Psoas muscle (tissue), 8 donors: ENCODE measurements at places on chromosomes 6 and 20. TPM values are rescaled to one million over a fixed set of nuclear protein-coding genes. Genes with fewer than 3 reads are reported as not detected.

DNA sequence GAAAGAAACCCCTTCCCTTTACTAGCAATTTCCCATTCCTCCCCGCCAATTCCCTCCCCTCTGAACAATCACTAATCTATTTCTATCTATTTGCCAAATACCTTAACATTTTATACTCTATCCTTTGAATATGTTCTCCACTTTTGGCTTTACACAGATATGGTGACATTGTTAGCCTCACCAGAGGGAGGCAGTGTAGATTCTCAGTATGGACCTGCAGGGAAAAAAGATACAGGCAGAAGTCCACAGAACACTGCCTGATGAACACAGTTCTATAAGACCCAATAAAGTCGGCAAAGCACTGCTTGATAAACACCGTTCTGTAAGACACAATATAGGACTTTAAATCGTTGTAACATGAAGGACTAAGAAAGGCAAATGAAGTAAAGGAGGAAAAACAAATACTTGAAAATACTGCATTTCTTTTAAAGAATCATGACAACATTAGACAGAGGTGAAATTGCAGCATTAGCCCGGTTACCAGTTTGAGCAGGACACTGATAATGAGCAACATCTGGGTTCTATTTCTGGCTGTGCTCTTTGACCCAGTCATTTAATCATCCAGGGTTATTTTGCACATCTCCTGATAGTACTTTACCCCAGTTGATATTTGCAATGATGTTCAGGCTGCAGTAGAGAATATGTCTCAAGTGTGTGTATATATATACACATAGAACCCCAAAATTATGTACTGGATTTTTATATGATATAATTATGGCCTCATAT, 296.8 kb downstream of the UTRN start:
- no peaks in the 10 kb centered on the region for H3K27me3 ChIP-seq
- H3K36me3 ChIP-seq: no peaks in the 10 kb centered on the region
- DNase-seq: no peak
- no peak overlapping the region for H3K4me3 ChIP-seq

GRCh38 chr20:2794202-2794748, 6.2 kb downstream of the CPXM1 start:
- H3K4me3 ChIP-seq: no peak overlapping the region
- peaks cover 45% of the 10 kb centered on the region for H3K27me3 ChIP-seq
- no peaks in the 10 kb centered on the region for H3K4me1 ChIP-seq
- H3K36me3 ChIP-seq: no peaks in the 10 kb centered on the region
- no peak for DNase-seq

The CSNK2B gene
- total RNA-seq: 129 TPM

DNA sequence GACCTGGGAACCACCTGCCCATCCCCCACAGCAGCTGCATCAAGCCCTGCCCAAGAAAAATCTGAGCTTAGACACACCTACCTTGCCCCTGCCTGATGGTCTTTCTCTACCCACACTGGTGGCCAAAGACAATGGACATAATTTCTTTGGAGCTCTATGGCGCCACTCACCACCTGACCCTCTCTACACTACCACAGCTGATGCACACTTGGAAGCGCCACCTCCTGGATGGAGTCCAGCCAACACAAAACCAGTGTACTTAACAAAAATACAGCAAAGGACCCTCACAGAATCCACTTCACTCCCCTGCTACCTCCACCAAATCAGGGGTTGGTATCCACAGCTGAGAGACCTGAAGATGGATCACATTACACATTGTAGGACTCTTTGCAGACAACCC, 39.7 kb upstream of the CLVS2 start:
- no peak overlapping the region for H3K27ac ChIP-seq
- DNase-seq: no peak
- H3K36me3 ChIP-seq: no peaks in the 10 kb centered on the region

- DNase-seq: no peak
- H3K4me1 ChIP-seq: no peaks in the 10 kb centered on the region
- H3K4me3 ChIP-seq: no peak overlapping the region
- H3K27ac ChIP-seq: no peak overlapping the region
Observed at GRCh38 chr6:6612308-6612707, 23.8 kb downstream of the LY86 start.

The NKAIN4 gene
- total RNA-seq: not detected

- H3K27ac ChIP-seq: no peak overlapping the region
- no peak for DNase-seq
- no peaks in the 10 kb centered on the region for H3K36me3 ChIP-seq
- H3K27me3 ChIP-seq: no peaks in the 10 kb centered on the region
- no peak overlapping the region for H3K4me3 ChIP-seq
Observed at GRCh38 chr6:68732423-68732822, 97.3 kb downstream of the ADGRB3 start.

GRCh38 chr20:36873498-36874189, 2.3 kb upstream of the TLDC2 start:
- no peaks in the 10 kb centered on the region for H3K4me1 ChIP-seq
- no peak for DNase-seq
- H3K4me3 ChIP-seq: no peak overlapping the region
- no peaks in the 10 kb centered on the region for H3K27me3 ChIP-seq

The CRISP2 gene
- total RNA-seq: not detected

The DNAH8 gene
- total RNA-seq: not detected

The HAO1 gene
- total RNA-seq: not detected

DNA sequence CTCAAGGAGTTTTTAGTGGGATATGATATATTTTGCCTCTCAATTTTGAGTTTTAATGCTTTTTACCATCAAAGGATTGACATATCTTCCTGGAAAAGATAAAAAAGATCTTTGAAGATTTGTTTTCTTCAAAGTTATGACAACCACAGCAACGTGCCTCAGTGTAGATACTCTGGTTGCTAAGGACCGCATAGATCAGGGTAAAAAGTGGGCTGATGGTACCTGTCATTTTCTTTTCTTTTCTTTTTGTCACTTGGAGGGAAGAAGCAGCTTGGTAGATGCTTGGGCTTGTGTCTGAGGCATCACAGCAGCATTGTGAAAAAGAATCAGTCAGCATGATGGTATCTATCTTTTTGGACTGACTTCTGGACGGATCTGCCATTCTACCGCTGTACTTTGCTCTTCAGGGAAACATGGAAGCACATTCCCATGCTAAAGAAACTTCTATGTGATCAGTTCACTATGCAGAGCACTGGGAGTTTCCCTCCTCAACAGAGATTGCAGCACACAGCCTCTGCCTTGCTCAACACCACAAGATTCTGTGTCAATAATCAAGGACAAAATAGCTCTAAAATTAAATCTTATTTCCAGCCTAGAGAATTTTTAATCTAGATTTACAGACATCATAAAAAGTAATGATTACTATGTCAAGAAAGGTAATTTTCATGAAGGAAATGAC, 54.8 kb upstream of the SGK1 start:
- H3K4me1 ChIP-seq: peaks cover 5% of the 10 kb centered on the region
- DNase-seq: peak; percentile 37
- H3K27me3 ChIP-seq: no peaks in the 10 kb centered on the region
- no peaks in the 10 kb centered on the region for H3K36me3 ChIP-seq
- no peak overlapping the region for H3K4me3 ChIP-seq

The TPBG gene
- 2.1 TPM for total RNA-seq

The MRPS10 gene
- total RNA-seq: 51.7 TPM
